ENCODE measurements at places on chromosomes 1 and 21.

DNA sequence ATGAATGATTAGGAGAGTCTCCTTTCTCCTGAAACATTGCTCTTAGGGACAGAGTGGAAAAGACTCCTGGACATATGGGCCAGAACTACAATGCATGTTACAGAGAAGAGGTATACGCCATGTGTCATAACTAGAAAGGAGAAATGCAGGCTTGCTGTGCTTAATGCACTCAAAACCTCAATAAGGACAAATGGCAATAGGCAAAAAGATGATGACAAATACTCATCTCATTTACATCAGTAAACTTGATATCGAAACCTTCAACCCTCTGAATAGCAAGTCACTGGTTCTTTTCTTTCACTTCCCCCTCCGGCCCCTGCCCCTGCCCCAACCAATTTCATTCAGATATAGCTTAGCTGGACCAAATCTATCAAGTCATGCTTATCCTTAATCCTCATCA, 1.9 kb upstream of the GPR88 start:
- DNase-seq, result no peak

GRCh38 chr1:32363713-32364112, 1.4 kb downstream of the TSSK3 start:
- no peak for DNase-seq

GRCh38 chr1:89298461-89298860, 25.8 kb upstream of the GBP5 start:
- no peak for DNase-seq

DNA sequence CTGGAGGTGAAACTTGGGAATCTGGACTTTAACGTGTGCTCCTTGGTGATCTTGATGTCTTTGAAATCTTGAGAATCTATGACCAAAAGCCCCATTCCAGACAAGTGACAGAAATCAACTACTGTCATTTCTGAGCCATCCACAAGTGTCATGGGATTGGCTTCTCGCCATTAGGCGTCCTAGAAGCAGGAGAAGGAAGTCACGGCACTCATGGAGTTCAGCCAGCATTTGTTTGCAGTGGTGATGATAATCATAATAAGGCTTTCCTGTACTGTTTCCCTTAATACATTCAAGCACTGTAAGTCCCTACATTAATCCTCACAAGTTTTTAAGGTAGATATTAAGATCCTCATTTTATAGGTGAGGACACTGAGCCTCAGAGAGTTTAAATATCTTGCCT, 11.9 kb downstream of the F5 start:
- no peak for DNase-seq

- no peak for DNase-seq
These were observed 17.1 kb downstream of the TNFRSF8 start for GRCh38 chr1:12080156-12080555.

- no peak for DNase-seq
These were observed 165.8 kb upstream of the C1orf105 start for GRCh38 chr1:172254521-172255222.

GRCh38 chr1:107357376-107357775, 216.5 kb downstream of the NTNG1 start:
- no peak for DNase-seq

DNA sequence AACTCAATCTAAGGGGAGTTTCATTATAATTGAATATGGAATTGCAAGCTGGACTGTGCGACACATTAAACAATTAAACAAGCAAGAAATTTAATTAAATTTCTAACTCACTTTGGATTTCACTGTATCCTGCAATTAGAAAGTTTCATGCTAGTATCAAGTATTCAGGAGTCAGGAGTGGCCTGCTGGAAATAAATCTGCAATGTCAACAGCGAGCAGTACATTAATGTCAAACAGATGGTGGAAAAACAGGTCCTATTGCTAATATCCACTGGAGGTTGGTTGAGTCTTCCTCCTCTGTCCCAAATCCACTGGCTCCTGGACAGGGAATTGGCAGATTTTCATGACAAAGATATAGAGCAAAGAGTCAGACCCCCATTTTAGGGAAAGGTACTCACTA, 237.1 kb downstream of the VAV3 start:
- DNase-seq, result no peak

DNA sequence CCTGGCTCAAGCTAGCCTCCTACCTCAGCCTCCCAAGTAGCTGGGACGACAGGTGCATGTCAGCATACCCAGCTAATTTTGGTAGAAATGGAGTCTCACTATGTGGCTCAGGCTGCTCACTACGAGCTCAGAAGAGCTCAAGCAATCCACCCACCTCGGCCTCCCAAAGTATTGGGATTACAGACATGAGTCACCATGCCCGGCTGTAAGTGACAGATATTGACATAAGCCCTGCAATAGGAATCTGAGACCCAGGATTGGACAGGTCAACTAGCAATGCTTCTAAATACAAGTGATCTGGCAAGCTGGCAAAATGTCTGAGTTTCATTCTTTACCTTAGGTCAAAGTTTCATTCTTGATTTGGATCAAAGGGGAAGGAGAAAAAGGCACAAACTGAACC, 40.5 kb upstream of the H6PD start:
- DNase-seq, result no peak

- DNase-seq, result no peak
These were observed at the start of gene CHIT1 for GRCh38 chr1:203229471-203230135. CHIT1 (minus strand) TSS chr1:203229673; CDS start chr1:203229636, 37 bp downstream.

GRCh38 chr21:25569711-25570110, 37.6 kb downstream of the MRPL39 start:
- DNase-seq, result no peak

DNA sequence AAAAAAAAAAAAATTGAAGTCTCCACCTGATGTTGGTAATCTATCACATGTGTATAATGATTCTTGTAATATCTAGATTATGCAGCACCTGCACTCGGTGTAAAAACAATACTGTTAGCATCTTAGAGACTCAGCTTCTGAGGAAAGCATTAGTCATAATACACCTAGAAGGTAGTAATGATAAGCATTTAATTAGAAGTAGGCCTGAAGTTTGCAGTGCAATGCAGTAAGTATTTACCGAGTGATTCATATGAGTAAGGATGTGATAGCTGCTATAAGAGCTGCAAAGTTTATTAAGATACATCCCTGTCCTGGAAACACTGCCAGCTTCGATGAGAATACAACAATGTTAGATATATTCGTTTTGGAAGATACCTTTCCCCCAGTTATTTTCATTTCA, 196.4 kb downstream of the GREM2 start:
- no peak for DNase-seq

GRCh38 chr1:236144446-236145150, 2.3 kb downstream of the GPR137B start:
- DNase-seq, result no peak

DNA sequence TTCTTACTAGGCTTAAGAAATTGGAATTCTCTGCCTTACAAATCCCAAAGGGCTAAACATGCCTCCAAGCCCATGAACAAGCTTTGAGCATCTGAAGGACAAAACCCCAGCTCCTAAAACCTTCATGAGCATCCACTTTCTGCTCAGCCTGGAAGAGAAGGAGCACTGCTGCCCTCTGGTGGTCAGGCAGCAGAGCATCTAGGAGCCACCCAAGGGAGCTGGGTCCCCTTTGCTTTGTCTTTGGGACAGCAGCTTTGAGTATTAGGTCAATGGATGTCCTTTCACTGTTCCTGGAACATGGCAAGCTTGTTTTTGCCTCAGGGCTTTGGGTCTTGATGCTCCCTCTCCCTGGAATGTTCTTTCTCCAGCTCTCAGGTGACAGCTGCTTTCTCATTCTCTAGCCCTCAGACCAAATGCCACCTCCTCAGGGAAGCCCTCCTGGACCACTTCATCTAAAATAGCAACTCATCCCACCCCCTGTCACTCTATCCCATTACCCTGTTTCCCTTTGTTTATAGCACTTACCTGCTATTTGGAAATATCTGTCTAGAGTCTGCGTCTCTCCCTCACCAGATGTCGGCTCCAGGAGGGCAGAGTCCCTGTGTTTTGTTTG, 25.7 kb downstream of the RAB7B start:
- peak; percentile 27 for DNase-seq

GRCh38 chr1:38831731-38832369, 27.7 kb downstream of the RRAGC start:
- no peak for DNase-seq

- no peak for DNase-seq
These were observed 42.4 kb downstream of the PTPRC start for GRCh38 chr1:198681252-198681651.

DNA sequence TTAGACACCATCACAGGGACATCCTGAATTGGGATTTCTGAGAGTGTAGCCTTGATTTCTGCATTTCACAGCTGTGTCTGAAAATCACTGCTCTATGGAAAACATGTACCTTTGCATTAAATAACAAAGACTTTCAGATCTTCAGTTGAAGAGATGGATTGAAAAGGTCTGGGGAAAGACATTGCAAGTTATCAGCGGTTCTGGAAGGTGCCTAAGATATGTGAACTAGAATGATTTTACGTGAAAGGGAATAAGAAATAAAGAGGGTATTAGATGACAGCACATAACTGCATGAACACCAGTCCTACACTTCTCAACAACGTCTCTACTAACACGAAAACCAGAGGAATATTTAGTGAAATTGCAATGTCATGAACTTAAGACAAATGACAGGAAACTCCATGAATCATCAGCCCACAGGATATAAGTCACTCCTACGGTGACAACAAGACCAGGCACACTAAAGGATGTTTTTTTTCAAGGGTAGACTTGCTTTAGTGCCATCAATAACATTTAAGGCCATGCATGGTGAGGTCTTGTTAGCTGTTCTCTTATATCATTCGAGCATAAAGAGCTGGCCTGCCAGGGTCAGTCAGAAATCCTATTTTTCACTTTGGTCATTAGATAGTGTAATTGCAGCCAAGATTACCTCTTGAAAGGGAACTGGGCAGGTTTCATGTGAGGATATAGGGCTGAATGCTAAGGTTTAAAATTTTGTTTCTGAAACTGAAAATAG, 283.1 kb downstream of the GRIK1 start:
- no peak for DNase-seq

DNA sequence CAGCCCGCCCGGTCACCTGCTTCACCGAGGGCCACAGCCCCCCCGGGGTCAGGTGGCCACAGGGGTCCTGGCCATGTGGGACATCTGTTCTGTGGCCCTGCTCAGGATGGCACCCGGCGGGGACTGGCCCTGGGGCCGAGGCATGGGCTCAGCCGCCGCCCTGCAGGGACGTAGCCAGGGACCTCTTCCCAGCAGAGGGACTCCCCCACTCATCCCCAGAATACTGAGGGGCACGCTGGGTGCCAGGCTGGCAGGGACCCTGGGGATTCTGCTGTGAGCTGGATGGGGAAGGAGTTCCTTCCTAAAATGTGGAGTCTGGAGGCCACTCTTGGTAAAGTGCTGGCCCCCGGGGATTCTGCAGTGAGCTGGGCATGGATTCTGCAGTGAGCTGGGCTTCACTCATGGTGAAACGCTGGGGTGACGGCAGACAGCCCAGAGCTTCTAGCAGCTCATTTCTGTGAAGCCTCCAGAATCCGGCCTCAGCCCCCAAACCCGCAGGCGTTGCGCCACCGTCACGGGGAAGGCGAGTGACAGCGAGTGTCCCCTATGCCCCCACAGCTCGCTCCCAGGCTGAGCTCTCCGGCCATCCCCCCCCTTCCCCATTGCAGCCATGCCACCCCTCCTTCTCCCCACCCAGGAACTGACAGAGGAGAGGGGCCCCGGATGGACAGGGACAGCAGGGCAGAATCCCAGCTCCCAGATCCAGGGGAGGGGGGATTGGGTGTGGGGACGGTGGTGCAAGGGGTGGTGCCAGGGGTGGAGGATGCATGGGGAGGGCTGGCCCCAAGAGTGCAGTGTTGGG, 1.4 kb downstream of the ITGB2 start:
- no peak for DNase-seq

GRCh38 chr1:113821916-113822315, 9.6 kb upstream of the RSBN1 start:
- DNase-seq, result no peak

GRCh38 chr1:16178596-16179497, 23.0 kb upstream of the EPHA2 start:
- DNase-seq, result no peak

GRCh38 chr1:218848009-218848408, 325.7 kb upstream of the LYPLAL1 start:
- DNase-seq, result no peak

- DNase-seq, result no peak
These were observed 213.0 kb upstream of the VAMP3 start for GRCh38 chr1:7558041-7558461.

DNA sequence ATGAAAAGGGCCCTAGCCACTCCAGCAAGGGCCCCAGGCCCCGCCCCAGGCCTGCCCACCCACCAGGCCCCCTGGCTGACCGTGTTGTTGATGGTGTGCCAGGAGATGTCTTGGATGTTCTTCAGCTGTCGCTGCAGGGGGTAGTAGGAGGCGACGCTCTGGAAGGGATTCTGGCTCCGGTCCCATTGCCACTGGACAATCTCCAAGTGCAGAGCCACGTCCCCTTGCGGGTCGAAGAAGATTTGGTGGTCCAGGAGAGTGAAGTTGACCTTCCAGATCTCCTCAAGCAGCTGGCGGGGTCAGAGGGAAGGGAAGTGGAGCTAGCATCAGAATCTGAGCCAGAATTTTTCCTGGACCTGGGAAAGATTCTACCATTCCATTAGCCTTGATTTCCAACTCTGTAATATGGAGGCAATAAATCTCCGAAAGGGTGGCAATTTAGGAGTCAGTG, 10.2 kb downstream of the TAS1R2 start:
- no peak for DNase-seq

- DNase-seq, result no peak
These were observed 20.6 kb upstream of the PLEKHA6 start for GRCh38 chr1:204380293-204380831.

DNA sequence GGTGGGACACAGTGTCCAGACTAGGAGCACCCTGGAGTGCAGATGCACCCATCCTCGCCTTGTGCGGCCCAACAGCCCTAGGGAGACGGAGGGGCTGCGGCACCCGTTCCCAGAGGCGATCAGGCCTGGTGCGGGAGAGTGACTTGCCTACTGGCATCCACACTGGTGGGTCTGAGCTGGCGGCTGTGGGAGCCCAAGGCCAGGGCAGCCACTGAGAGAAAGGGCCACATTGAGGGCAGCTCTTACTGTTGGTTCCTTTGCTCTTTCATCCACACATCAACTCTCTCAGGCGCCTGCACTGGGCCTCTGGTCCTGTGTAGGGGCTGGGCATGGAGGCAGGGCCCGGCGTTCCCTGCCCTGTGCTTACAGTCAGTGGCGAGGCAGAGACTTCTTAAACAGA, 8.6 kb downstream of the PODN start:
- no peak for DNase-seq

DNA sequence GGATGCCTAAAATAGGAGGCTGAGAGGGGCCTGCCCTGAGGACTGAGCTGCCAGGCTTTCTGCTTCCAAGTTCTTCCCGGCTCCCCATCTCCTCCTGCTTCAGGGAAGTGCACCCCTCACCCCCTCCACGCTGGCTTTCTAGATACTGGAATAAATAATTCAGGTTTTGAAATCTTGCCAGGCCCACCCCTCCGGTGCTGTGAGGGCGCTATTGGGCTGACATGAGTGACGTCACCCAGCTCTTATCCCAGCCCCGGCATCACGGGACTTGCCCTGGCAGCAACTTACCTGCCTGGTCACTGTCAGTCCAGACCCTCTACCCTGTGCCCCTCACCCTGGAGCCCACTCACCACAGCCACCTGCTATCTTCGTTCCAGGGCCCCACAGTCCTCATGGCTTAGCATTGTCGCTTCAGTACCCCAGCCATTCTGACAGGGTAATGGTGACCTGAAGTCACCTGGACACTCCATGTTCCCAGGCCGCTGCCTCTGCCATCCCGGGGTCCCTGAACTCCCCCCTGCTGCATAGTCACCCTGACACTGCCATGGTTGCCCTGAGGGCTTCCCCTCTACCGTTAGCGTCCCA, 819 bp upstream of the GPR3 start:
- DNase-seq, result no peak

Measured in T-helper 22 cell (primary cell).